Caco-2 (cell line): ENCODE measurements at places on chromosomes 3 and 15. TPM values are rescaled to one million over a fixed set of nuclear protein-coding genes. Genes with fewer than 3 reads are reported as not detected.

Gene MFSD1
- 15.4 and 16.9 TPM in 2 replicates for total RNA-seq

DNA sequence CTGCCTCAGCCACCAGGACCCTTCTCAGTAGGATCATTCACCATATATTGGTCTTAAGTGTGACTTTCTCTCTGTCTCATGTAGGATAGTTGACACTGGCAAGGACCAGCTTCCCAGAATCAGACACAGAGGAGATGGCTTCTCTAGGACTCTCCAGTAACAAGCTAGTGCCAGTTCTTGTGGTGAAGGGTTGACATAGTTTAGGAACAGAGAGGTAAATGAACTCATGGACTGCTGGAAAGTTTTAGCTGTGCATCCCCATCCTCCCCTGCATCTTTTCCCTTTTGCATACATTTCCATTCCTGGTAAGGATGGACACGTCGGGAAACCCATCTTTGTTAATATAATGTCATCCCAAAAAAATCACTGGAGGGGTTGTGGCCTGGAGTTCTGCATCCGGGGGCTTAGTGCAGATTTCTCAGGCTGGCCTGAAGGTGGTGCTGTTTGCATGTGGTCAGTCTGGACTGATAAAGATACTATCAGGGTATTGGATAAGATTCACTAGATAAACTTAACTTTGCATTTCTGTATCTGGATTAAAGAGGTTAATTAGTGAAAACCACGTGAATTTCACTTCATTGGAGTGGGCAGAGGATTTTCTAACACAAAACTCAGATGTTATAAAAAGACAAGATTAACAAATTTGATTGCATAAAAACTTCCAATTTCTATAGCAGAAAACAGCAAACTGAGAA, 110.8 kb downstream of the TBC1D2B start:
- no peak overlapping the region for H3K4me3 ChIP-seq
- H3K27ac ChIP-seq: no peak overlapping the region
- no peaks in the 10 kb centered on the region for H3K36me3 ChIP-seq

GRCh38 chr15:66838671-66839239, 136.7 kb downstream of the SMAD6 start:
- DNase-seq: no peak
- no peaks in the 10 kb centered on the region for H3K36me3 ChIP-seq
- no peak overlapping the region for H3K27ac ChIP-seq
- no peaks in the 10 kb centered on the region for H3K27me3 ChIP-seq
- H3K4me3 ChIP-seq: no peak overlapping the region
- H3K4me1 ChIP-seq: peaks cover 34% of the 10 kb centered on the region

- no peak overlapping the region for H3K27ac ChIP-seq
- no peak for DNase-seq
- H3K36me3 ChIP-seq: no peaks in the 10 kb centered on the region
- no peaks in the 10 kb centered on the region for H3K27me3 ChIP-seq
- no peak overlapping the region for H3K4me3 ChIP-seq
These were observed 104.7 kb upstream of the VEPH1 start for GRCh38 chr3:157607826-157608405.

- peaks cover 21% of the 10 kb centered on the region for H3K4me1 ChIP-seq
- H3K4me3 ChIP-seq: no peak overlapping the region
- no peaks in the 10 kb centered on the region; the same call in 1 of the 2 replicates for H3K36me3 ChIP-seq
- DNase-seq: no peak
These were observed 27.6 kb upstream of the NUDT16 start for GRCh38 chr3:131353986-131354385.

- H3K4me3 ChIP-seq: peak overlapping the region; percentile 89
- H3K36me3 ChIP-seq: no peaks in the 10 kb centered on the region
- no peak for DNase-seq
- H3K4me1 ChIP-seq: 0 out of 2 replicates have a peak, but pooled peaks cover 9% of the 10 kb centered on the region
These were observed 50.6 kb upstream of the ULK4 start for GRCh38 chr3:42012383-42012934.

- peak overlapping the region; percentile 98 for H3K4me3 ChIP-seq
- H3K36me3 ChIP-seq: no peaks in the 10 kb centered on the region
- peak; percentile 7 for DNase-seq
- H3K4me1 ChIP-seq: peaks cover 28% of the 10 kb centered on the region
- peak overlapping the region; percentile 98 for H3K27ac ChIP-seq
These were observed 525 bp downstream of the NPTN start for GRCh38 chr15:73632670-73633058.

Gene ITGA11
- total RNA-seq: 0.18 TPM in 1 of 2 replicates, not detected in the other

DNA sequence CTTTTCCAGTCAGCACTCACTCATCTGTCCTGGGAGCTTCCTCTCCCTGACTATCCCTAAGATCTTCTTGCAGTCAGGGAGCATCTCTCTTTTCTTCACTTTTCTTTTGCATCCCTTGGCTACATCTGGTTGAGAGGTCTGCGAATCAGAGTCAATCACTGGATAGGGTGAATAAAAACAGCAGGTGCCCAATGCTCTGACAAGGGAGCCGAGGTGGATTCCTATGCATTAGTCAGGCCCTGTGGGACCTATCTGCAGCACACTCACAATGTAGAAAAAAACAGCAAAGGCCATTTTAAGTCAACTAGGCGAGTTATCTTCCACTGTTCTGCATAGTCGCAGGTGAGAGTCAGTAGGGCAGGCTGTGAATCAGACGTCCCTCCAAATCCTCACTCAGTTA, 35.5 kb downstream of the DZIP1L start:
- H3K27me3 ChIP-seq: no peaks in the 10 kb centered on the region
- peaks cover 12% of the 10 kb centered on the region; the same call in 1 of the 2 replicates for H3K4me1 ChIP-seq
- no peak overlapping the region for H3K27ac ChIP-seq
- H3K4me3 ChIP-seq: no peak overlapping the region

- no peaks in the 10 kb centered on the region for H3K27me3 ChIP-seq
- no peak overlapping the region for H3K4me3 ChIP-seq
- H3K36me3 ChIP-seq: no peaks in the 10 kb centered on the region
- no peak for DNase-seq
- no peak overlapping the region for H3K27ac ChIP-seq
These were observed 129.3 kb downstream of the SSR3 start for GRCh38 chr3:156425651-156426050.

Gene CDHR4
- not detected in 2 replicates for total RNA-seq

Gene ZKSCAN7
- not detected in 2 replicates for total RNA-seq

- DNase-seq: no peak
- no peaks in the 10 kb centered on the region for H3K36me3 ChIP-seq
- no peaks in the 10 kb centered on the region for H3K4me1 ChIP-seq
- H3K4me3 ChIP-seq: no peak overlapping the region
These were observed 302.8 kb downstream of the FHIT start for GRCh38 chr3:60948488-60948887.

DNA sequence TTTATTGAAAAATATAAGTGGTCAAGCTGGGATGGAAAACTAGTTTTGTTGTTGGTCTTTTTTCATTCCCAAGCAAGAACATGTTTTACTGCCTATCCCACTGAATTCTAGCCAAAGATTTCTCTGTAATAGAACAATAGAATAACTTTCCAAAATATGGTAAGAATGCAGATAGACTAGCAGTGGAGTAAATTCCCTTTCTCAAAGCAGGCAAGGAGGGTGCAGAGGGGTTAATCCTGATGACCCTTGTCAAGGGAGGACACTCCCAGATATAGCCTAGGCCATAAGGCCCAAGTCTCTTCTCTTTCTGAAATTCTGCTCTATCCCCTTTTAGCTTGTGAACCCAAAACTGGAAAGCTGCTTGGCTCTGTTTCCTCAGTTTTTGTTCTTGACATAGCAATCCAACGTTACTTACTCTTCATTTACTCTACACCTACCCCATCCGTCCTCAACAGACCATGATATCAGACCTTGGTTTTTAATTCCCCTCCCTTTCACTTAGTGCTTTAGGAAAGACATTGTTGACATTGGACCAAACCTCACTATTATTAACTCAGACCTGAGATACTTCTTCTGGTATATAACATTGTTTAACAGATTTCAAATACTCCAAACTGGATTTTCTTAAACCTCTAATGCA, 453.6 kb upstream of the THBS1 start:
- no peak overlapping the region for H3K4me3 ChIP-seq
- H3K27ac ChIP-seq: peak overlapping the region; percentile 68
- H3K4me1 ChIP-seq: peaks cover 41% of the 10 kb centered on the region
- 0 out of 2 replicates have a peak, but pooled peaks cover 1% of the 10 kb centered on the region for H3K36me3 ChIP-seq

Gene CPNE4
- total RNA-seq: 0.41 TPM in 1 of 2 replicates, not detected in the other

GRCh38 chr15:75452865-75453702, 1.6 kb upstream of the SIN3A start:
- peak overlapping the region; percentile 55 for H3K4me3 ChIP-seq
- DNase-seq: peak; percentile 61
- H3K36me3 ChIP-seq: no peaks in the 10 kb centered on the region

DNA sequence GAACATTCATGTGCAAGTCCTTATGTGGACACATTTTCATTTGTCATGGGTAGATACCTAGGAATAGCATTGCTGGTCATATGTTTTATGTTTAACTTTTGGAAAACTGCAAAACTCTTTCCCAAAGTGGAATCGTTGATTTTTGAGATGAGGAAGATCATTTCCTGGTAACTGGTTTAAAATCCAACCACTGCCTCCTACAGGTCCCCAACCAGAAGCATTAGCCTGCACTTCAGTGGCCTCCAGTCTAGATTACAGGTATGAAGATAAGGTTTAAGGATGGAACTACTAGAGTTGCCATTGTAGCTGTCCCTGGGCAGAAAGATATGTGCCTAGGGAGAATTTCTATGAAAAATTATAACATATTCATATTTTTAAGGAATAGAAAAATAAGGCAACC, 48.7 kb upstream of the BHLHE40 start:
- H3K4me3 ChIP-seq: no peak overlapping the region
- H3K27ac ChIP-seq: no peak overlapping the region
- no peak for DNase-seq
- no peaks in the 10 kb centered on the region for H3K27me3 ChIP-seq

GRCh38 chr3:160009525-160009924, 20.9 kb downstream of the IL12A start:
- H3K4me1 ChIP-seq: no peaks in the 10 kb centered on the region
- no peak overlapping the region for H3K4me3 ChIP-seq
- no peak overlapping the region for H3K27ac ChIP-seq
- H3K36me3 ChIP-seq: no peaks in the 10 kb centered on the region
- H3K27me3 ChIP-seq: no peaks in the 10 kb centered on the region

Gene OR5AC2
- total RNA-seq: not detected in 2 replicates

GRCh38 chr3:37826502-37826901, 35.2 kb upstream of the CTDSPL start:
- DNase-seq: no peak
- H3K27ac ChIP-seq: no peak overlapping the region
- no peaks in the 10 kb centered on the region for H3K36me3 ChIP-seq
- no peaks in the 10 kb centered on the region for H3K4me1 ChIP-seq
- H3K4me3 ChIP-seq: no peak overlapping the region

- H3K4me3 ChIP-seq: no peak overlapping the region
- no peak for DNase-seq
- no peaks in the 10 kb centered on the region for H3K27me3 ChIP-seq
- no peak overlapping the region for H3K27ac ChIP-seq
- H3K36me3 ChIP-seq: no peaks in the 10 kb centered on the region
These were observed 53.2 kb upstream of the HEG1 start for GRCh38 chr3:125108833-125109535.

DNA sequence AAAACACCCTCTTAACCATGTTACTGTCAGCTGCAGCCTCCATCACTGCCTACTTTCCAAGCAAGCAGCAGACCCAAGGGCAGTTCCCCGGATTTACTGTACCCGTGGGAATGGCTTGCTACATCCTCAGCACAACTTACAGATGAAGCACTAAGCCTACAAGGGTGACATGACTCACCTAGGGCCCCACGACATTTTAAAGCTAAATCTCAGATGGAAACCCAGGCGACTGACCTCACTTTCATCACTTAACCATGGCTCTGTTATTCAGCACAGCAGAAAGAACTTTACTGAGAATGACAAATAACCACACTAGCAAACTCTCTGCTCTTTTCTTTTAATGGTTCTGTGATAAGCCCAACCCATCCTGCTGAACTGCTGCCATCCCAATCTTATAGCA, 65.6 kb downstream of the SUMF1 start:
- no peaks in the 10 kb centered on the region for H3K27me3 ChIP-seq
- no peaks in the 10 kb centered on the region for H3K36me3 ChIP-seq
- H3K4me1 ChIP-seq: no peaks in the 10 kb centered on the region
- no peak overlapping the region for H3K27ac ChIP-seq
- H3K4me3 ChIP-seq: no peak overlapping the region

DNA sequence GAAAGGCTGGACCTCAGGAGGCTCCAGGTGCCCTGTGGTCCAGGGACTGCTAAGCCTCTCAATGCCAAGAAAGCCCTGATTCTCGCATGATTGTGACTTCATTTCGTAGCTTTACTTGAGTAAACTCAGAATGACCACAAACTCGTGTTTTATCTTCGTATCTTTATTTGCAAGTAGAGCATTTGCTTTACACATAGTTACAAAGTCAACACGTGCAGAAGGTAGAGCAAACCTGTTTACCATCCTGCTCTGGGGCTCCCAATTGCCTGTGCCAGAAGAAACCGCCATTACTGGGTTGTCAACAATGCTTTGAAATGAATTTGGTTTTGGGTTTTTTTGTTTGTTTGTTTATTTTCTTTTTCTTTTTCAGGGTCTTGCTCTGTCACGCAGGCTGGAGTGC, 5.8 kb upstream of the MESP1 start:
- peak; percentile 52 for DNase-seq
- H3K4me1 ChIP-seq: peaks cover 30% of the 10 kb centered on the region
- no peak overlapping the region for H3K27ac ChIP-seq

GRCh38 chr3:116392291-116392690, 53.0 kb downstream of the LSAMP start:
- H3K4me1 ChIP-seq: no peaks in the 10 kb centered on the region
- H3K27ac ChIP-seq: no peak overlapping the region
- no peak overlapping the region for H3K4me3 ChIP-seq
- no peaks in the 10 kb centered on the region for H3K36me3 ChIP-seq
- no peak for DNase-seq
- H3K27me3 ChIP-seq: no peaks in the 10 kb centered on the region

GRCh38 chr3:150014782-150015181, 44.1 kb upstream of the PFN2 start:
- no peaks in the 10 kb centered on the region for H3K27me3 ChIP-seq
- no peak overlapping the region for H3K27ac ChIP-seq
- H3K4me1 ChIP-seq: no peaks in the 10 kb centered on the region

- DNase-seq: no peak
- H3K4me1 ChIP-seq: peaks cover 33% of the 10 kb centered on the region
- peak overlapping the region; percentile 88 for H3K4me3 ChIP-seq
- peaks cover 6% of the 10 kb centered on the region for H3K36me3 ChIP-seq
- H3K27ac ChIP-seq: peak overlapping the region; percentile 76
These were observed 716 bp downstream of the SELENOS start for GRCh38 chr15:101276501-101277037.

GRCh38 chr3:12370758-12371157, 81.9 kb downstream of the PPARG start:
- H3K27ac ChIP-seq: no peak overlapping the region
- H3K27me3 ChIP-seq: no peaks in the 10 kb centered on the region
- no peak overlapping the region for H3K4me3 ChIP-seq
- no peak for DNase-seq

DNA sequence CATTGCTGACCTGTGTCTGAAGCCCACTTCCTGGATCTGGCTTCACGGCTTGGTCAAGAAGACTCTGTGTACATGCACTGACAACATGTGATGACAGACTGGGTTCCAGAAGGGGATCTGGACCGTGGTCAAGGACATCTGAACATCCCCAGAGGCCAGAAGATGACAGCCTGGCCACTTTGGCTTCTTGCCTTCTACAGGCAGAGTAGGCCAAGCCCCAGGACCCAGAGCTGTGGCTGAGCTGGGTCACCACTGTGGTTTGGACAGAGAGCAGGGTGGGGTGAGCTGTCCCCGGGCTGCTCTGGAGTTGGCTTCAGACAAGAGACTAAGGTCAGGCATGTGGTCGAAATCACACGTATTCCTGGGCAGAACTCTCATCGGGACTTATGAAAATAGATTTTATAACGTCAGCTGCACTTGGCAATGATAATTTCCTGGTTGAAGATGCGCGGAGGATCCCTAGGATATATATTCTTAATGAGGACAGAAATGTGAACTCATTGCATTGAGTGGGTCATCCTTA, 114.1 kb upstream of the FRMD4B start:
- no peaks in the 10 kb centered on the region for H3K4me1 ChIP-seq
- DNase-seq: no peak
- H3K27ac ChIP-seq: no peak overlapping the region
- H3K4me3 ChIP-seq: no peak overlapping the region
- no peaks in the 10 kb centered on the region for H3K36me3 ChIP-seq
